ENCODE measurements at places on chromosomes 7 and 10.

- DNase-seq = no peak
These were observed 460.0 kb downstream of the KCNMA1 start for GRCh38 chr10:77177589-77177988.

DNA sequence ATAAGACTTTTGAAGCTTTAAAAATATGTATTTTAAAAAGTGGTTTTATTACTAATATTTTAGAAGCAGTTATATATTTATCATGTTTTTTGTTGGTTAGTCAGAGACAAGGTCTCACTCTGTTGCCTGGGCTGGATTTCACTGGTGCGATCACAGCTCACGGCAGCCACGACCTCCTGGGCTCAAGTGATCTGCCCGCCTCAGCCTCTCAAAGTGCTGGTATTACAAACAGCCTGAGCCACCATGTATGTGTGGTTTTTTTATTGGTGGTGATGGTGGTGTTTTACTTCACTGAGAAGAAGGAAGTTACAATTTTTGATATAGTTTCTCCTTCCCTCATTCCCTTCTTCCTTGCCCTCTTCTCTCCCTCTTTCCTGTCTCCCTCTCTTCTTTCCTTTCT is 13.4 kb downstream of the NHLRC2 start:
- no peak for DNase-seq

- peak; percentile 16 for DNase-seq
These were observed 7.2 kb upstream of the MBL2 start for GRCh38 chr10:52779541-52780390.

GRCh38 chr7:16063221-16063620 is 358.1 kb downstream of the CRPPA start:
- no peak for DNase-seq

DNA sequence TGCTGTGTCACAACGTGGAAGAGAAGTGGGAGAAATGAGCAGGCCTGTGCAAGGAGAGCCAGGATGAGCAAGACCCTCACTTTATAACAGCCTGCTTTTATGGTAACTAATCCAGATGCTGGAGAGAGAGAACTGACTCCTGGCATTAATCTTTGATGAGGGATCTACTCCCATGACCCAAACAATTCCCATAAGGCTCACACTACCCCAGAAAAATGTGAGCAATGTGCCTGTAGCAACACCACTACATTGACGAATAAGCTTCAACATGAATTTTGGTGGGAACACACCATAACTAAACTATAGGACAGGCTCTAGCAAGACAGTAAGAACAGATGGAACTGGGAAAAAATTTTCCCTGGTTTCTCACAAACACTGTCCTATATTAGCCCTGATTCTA is 173.6 kb upstream of the PRSS58 start:
- DNase-seq = no peak

GRCh38 chr7:680411-681127 is 45.9 kb upstream of the DNAAF5 start:
- DNase-seq = no peak

DNA sequence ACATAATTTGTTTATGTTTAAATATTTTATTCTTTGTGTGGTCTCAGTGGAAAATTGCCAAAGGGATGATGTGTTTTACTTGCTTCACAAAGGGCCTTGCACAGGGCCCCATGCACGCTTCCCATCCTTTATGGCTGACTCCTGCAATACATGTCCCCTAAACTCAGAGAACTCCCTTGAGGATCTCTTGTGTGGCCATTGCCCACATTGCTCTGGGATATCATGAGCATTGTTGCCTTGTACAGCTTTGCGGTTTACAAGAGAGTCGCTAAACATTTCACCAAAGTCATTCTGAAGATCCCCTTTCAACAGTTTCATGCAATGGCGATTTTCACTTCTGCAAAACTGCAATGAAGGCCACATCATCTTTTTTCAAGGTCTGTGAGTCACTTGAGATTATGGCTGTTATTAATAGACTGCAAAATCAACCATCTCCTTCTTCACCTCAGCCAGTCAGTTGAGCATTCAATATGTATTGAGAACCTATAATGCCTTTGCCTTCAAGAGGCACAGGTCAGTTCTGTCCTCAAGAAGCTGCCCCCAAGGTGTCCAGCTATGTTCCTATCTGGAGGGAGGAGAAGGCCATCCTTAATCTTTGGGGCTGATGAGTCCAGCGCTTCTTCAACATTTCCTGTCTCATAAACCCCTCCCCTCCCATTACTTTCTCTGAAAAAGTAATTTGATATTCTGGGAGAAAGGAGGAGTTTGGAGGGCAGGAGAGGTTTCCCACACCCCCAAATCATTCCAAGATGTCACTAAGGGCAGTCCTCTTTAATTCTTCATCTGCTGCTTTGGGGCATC is 108.1 kb downstream of the CCDC71L start:
- DNase-seq = peak; percentile 5

DNA sequence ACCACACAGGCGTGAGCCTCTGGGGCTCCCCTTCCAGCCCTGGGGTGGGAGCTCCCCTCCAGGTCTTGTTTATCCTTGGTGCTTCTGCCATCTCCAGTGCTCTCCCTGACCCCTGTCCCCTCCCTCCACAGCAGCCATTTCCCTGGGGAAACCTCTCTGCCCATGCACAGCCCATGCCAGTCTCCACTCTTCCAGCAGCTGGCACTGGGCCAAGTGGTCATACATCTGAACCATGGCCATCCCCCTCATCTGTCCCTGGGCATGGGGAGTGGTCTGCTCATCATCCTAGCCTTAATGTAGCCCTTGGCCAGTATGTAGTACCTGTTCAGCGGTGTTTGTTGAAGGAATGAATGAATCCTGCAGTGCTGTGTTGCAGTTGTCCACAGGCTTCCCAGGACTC is 172.4 kb upstream of the ZNF32 start:
- DNase-seq = no peak

- no peak for DNase-seq
These were observed 43.2 kb upstream of the LRGUK start for GRCh38 chr7:134083766-134084487.

DNA sequence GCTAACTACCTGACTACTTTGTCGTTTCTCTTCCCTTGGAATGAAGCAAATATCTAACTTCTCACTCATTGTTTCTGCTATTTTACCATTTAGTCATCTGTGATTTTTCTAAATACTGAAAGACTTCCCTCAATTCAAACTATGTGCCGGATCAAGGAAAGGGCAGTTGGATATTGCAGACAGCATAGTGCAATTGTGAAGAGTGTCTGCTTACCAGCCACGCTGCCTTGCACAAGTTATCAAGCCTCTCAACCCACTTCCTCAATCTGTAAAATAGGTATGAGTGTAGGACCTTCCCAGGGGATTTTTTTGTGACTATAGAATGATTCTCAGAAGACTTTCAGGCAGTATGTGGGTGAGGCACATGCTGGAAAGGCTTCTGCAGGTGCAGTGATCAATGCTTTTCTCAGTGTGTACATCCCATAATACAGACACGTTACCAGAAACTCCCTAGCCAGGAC is 54.3 kb downstream of the EGFR start:
- peak; percentile 2 for DNase-seq

DNA sequence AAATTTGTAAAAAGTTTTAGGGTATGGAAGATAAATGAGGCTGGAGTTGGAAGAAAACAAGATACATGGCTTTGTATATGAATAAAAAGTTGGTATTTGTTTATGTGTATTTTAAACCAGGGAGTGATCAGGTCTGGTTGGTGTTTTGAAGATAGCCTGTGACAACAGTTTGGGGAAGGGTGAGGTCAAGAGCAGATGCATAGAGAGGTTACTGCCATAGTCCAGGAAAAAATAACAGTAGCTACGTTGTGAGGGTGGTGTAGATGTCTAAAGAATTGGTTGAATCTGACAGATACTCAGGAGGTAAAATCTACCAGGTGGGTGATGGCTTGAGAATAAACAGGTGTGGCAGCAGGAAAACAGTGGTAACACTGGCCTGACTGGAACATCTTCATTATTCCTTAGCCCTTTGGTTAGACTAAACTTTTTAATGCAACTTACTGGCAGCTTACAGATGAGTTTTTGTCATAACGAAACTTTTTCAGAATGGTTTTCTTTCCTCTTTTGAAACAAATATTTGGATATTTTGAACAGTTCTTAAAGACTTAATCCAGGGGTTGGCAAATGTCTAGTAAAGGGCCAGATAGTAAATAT is 25.5 kb downstream of the ZNRF2 start:
- DNase-seq = no peak

DNA sequence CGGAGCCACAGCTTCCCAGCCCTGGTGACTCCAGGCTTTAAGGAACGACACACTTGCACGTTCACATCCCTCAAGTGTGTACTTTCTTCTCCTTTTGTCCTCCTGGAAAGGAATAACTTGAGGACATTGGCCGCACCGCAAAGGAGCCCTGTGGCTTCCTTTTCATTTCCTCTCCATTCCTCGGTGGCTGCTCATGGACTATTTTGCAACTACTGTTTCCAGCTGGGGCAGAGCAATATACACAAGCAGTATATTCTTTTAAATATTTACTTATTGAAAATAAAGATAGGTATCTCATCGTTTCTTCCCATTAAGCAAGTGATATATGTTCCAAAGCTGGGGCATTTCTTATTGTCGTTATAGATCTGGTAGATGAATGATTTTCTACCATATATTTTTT is 97.2 kb upstream of the LYZL1 start:
- no peak for DNase-seq

DNA sequence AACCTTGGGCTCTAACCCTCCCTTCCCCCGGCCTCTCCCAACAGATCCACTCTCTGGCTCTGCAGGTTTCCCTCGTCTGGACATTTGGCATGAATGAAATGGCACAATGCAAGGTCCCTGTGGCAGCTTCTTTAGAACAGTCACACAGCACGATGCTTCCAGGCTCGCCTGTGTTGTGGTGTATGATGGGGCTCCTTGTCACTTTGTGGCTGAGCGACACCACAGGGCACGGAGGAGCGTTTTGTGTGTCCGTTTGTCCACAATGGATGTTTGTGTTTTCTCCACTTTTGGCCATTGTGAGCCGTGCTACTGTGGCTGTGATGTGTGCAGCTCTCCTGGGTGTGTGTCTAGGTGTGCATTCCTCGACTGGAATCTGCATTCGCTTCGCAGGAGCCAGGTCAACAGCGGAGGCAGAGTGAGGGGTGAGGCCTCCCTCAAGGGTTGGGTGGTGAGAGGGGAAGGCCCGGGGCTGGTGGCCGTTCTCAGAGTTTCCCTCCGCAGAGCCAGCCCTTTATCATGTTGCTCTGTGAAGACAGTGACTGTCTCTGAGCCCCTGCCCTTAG is 22.3 kb upstream of the SHH start:
- no peak for DNase-seq

- no peak for DNase-seq
These were observed 273.3 kb downstream of the PTEN start for GRCh38 chr10:88136712-88137111.

- no peak for DNase-seq
These were observed 33.8 kb upstream of the ZFAND2A start for GRCh38 chr7:1193593-1194424.

GRCh38 chr10:33524966-33525365 is 190.5 kb upstream of the NRP1 start:
- no peak for DNase-seq

GRCh38 chr7:150322114-150322832 is 882 bp upstream of the LRRC61 start:
- peak; percentile 77 for DNase-seq

GRCh38 chr7:131480384-131481315 is 75.8 kb downstream of the PODXL start:
- no peak for DNase-seq

GRCh38 chr10:58300676-58301075 is 31.7 kb downstream of the CISD1 start:
- no peak for DNase-seq

DNA sequence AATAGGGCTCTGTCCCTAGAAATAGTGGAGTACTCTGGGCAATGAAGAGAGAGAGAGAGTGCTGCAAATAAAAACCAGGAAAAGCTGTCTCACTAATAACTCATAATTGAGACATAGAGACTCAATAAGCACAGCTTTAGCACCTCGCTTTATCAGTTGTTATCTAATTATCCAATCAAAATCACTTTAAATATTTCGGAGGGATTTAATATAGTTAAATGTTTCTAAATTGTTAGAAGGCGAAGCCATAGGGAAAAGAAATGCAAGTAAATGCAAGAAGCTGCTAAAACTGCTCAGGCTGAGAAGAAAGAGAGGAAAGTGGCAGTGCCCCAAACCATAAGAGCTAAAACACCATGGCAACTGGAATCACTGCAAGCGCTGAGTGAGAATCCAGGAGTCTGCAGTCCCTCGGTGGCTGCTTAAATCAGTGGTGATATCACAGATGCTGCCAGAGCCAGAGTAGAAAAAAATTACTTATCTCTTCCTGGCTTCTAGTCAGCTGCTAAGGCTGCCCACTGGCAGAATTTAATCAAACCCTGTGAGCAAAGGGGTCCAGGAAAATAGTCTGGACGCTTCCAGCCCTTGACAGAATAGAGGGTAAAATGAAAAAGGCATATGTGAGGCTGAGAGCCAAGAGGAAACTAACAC is 150.4 kb upstream of the CHRM2 start:
- no peak for DNase-seq

- DNase-seq = no peak
These were observed 147.1 kb downstream of the PLXNA4 start for GRCh38 chr7:132429181-132429580.

DNA sequence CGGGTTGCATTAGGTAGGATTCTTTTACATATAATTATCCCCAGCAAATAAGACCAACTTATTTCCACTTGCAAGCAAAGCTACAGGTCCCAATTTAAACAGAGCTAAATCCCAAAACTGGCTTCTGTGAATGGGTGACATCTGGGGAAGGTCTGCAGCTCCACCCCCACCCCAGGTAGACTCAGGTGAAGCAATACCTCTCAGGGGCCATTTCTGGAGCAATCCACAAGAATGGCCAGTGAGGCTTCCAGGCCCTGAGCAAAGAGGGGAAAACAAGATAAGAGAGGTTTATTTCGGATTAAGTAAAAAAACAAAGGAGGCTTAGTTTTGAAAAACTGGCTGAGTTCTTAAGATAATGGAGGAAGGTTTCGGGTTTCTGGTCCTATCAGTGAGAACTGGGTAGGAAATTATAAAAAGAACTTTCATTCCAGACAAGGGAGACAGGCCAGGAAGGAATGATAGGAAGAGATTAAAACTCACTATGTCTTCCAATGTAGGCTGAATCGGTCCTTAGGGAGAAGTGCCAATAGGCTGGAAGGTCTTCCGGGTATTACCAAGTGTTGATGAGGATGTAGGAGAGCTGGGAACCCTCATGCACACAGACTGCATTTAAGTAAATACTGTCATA is 25.4 kb downstream of the SH3PXD2A start:
- no peak for DNase-seq

DNA sequence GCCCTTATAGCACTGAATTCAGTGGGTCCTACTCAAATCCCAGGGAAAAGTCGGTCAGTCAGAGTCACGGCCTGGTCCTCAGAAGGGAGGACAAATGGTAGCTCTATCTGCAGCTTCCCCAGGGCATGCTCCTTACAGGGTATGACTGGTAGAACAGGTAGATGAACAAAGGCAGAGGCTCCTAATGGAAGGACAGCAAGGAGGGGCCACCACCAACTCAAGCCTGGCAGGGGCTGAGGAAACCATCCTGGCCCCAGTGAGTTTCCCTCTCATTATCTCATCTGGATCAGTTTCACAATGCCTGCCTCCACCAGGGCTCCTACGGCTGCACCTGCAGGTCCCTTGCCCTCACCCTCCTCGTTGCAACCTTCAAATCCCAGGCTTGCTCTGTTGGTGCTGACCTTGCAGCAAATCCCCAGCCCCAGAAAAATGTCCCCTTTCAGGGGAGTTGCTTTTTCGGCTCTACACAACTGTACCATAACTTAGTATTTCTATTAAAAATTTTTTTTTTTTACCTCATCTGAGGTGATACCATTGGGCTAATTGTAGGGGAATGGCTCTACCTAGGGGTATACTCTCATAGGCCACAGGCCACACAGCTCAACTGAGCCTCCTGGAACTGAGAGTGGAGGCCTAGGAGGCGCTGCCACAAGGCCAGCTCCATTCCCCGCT is 2.4 kb upstream of the MYO1G start:
- no peak for DNase-seq

GRCh38 chr10:98638920-98639319 is 192.2 kb upstream of the HPS1 start:
- no peak for DNase-seq
